ENCODE measurements at places on chromosomes 1 and 21.
A peak's percentile ranks its signal among the peaks of the same experiment; 100 is the strongest.

DNA sequence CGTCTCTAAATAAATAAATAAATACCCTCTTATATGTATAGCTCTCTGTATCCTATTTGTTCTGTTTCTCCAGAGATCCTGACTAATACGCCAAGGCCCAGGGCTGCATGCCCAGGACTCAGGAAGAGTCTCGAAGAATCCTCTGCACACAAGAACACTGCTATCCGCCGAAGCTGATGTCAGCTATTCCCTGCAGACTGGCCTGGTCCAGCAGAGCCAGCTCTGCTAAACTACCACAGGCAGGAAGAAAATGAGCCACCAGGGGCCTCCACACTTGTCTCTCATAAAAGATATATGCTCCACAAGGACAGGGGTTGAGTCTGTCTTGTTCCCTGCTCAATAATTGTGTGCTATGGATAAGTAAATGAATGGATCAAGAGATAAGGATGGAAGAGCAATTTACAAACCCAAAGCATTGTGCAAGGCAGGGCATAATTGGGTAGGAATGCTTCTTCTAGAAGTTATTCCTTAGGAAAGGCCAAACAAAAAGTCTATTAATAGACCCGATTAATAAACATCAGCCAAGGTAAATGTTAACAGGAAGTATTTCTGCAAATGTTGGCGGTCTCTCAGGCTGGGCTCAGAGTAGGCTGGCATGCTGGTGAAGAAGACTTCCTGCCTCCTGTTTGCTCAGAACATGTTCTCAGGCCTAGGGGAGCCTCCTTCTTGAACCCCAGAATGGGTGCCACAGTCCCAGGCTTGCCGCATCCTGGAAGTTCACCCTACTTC lies 26.3 kb upstream of the MAN1C1 start:
- no peak for DNase-seq

DNA sequence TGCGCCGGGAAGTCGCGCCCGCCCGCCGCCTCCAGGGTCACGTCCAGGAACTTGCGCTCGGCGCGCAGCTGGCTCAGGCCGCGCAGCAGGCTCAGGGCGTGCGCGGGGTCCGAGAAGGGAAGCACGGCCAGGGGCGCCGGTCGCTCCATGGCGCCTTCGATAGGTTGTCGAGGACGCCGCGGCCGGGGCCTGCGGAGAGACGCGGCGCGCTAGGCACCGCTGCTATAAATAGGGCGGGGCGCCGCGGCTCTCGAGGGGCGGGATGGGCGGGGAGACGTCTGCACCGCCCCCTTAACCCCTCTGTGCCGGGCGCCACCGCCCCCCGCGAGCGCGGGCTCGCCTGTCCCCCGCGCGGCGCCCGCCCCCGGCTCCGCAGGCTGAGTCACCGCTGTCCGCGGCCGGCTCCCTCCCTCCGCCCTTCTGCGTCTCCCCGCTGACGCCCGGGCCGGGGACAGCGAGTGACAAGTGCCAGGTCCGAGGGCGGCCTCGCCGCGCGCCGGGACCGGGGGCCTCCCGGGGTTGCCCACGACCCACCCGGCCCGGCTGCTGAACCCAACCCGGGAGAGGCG lies at the start of gene KLHL21:
Gene KLHL21 (minus strand): TSS at position 201 of the 569 bp plus-strand sequence. CDS start 52 bp downstream, at position 149.
- DNase-seq, result peak; percentile 91

DNA sequence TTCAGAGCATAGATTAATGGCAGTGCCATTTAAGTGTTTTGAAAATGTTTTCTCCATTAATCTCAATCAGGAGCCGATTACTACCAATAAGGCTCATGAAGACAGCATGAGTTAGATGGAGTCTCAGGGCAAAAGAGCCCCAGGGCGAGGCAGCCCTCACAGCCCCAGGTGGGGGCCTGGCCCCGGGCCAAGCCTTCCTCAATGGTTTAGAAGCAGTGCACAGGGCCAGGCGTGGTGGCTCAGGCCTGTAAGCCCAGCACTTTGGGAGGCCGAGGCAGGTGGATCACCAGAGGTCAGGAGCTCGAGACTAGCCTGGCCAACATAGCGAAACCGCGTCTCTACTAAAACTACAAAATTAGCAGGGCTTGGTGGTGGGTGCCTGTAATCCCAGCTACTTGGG lies 348.1 kb upstream of the VAMP3 start:
- DNase-seq, result no peak

- no peak for DNase-seq
Measured at GRCh38 chr1:16430606-16431005, 6.6 kb downstream of the SPATA21 start.

- DNase-seq, result no peak
Measured at GRCh38 chr21:19510653-19511052, 1107.1 kb upstream of the TMPRSS15 start.

DNA sequence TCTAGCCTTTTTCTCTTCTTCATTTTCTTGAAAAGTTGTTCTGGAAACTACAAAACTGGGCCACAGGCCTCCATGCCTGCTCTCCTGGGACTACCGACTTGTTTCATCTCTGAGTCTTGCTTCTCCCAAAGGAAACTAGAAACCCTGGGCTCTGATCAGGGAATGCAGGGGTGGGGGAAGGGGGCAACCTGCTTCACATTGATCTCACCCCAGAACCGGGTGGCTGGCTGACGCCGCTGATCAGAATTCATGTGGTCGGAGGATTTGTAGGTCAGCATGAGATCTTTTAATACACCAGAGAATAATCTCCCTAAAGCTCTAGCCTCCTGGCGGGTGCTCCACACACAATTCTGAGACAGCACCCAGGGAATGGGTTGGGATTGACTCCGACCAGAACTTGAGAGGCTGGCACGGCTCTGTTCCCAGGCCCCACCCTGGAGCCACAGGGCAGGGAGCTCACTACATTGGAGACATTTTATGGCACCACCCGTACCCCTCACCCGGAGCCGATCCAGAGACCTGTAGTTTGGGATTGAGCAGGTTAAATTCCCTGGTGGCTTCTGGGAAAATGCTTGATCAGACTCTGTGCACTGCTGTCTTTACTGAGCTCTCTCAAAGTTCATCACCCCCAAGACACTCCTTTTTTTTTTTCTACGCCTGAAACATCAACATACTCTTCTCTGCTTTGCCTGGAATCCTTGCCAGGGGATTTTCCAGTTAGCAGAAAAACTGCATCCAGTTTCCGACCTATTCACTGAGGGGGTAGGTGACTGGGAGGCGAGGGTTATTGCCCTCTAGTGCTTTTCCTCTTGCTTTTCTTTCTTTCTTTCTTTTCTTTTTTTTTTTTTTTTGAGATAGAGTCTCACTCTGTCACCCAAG lies 12.2 kb upstream of the ARHGEF10L start:
- no peak for DNase-seq

- DNase-seq, result no peak
Measured at GRCh38 chr1:117335376-117336086, 31.7 kb upstream of the MAN1A2 start.

- no peak for DNase-seq
Measured at GRCh38 chr21:45836268-45836655, 145.3 kb upstream of the COL6A1 start.

- DNase-seq, result no peak
Measured at GRCh38 chr1:237921306-237921705, 30.6 kb upstream of the ZP4 start.

- no peak for DNase-seq
Measured at GRCh38 chr1:46705408-46705807, 13.5 kb downstream of the EFCAB14 start.

GRCh38 chr1:228490120-228491078 lies 3.2 kb downstream of the RNF187 start:
- DNase-seq, result no peak

- no peak for DNase-seq
Measured at GRCh38 chr21:38351961-38352521, 95.2 kb downstream of the KCNJ15 start.

- peak; percentile 21 for DNase-seq
Measured at GRCh38 chr1:11650331-11650991, 3.8 kb downstream of the FBXO2 start.

- no peak for DNase-seq
Measured at GRCh38 chr1:26287033-26287711, 7.3 kb downstream of the SH3BGRL3 start.

- DNase-seq, result no peak
Measured at GRCh38 chr1:198830412-198830811, 191.6 kb downstream of the PTPRC start.

DNA sequence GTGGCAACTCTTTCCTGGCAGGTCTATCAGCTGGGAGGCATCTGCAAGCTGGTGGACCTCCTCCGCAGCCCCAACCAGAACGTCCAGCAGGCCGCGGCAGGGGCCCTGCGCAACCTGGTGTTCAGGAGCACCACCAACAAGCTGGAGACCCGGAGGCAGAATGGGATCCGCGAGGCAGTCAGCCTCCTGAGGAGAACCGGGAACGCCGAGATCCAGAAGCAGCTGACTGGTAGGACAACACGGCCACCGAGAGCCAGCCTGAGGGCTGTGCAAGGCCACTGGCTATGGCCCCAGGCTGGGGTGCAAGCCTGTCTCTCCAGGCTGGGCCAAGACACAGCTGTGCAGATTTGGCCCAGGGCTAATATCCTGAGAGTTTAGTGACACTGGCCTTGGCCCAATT lies 34.2 kb downstream of the PKP1 start:
- DNase-seq, result no peak

DNA sequence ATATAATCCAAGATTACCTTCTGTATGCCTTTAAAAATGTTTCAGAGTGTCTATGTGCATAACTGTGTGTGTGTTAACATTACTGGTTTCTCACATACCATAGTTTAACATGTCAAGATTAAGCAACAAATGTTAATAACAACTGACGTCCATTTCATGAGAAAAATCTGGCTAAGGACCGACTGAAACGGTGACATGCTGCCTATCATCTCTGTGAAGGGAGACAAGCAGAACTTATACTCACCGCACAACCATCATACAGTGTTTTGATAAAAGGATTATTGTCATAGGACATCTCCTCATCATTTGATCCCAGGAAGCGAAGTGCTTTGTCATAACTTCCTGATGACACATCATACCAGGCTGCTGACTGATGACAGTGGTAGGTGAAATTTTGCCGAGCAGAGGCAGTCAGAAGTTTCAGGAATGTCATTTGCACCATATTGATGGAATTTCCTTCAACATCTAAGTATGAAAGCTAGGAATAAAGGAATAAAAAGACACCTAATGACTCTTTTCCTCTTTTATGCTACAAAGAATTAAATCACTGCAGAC lies 228.8 kb downstream of the COL11A1 start:
- DNase-seq, result no peak

GRCh38 chr21:15370462-15370975 lies 305.7 kb upstream of the NRIP1 start:
- DNase-seq, result no peak

GRCh38 chr1:231792634-231793033 lies 166.0 kb downstream of the DISC1 start:
- DNase-seq, result no peak

DNA sequence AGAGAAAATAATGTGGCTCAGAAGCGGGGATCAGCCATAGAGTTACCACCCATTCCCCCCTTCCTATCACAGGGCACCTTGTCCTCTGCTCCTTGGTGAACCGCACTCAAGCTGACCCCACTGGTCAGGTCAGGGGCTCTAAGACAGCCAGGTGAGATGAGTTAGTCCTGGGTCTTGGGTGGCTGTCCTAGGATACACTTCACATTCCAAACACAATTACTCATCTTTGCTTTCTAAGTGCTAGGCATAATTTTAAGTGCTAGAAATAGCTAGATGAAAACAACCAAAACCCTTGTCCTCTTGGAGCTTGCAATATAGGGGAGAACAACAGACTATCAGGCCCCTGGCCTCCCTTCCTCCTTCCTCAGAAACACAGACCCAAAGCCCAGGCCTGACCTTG lies 7.8 kb upstream of the MUTYH start:
- no peak for DNase-seq

- DNase-seq, result no peak
Measured at GRCh38 chr21:38156200-38156599, 100.6 kb upstream of the KCNJ15 start.

DNA sequence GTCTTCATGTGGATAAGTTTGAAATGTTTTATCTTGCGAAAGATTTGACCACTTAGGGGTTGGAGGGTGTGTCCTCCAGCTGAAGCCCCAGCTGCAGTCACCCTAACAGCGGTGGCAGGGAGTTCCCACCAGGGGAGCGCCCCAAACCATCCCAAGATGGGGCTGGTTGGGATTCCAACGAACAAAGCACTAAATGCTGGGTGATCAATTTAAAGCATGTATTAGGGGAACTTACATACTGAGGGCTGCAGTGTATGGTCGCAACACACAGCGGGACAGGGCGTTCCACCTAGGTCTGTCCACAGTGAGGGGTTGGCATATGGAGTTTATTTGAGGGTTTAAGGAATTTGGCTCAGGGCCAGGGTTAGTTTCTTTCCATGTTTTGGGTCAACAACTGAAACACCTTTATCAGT lies 26.3 kb downstream of the SLC37A1 start:
- DNase-seq, result no peak

DNA sequence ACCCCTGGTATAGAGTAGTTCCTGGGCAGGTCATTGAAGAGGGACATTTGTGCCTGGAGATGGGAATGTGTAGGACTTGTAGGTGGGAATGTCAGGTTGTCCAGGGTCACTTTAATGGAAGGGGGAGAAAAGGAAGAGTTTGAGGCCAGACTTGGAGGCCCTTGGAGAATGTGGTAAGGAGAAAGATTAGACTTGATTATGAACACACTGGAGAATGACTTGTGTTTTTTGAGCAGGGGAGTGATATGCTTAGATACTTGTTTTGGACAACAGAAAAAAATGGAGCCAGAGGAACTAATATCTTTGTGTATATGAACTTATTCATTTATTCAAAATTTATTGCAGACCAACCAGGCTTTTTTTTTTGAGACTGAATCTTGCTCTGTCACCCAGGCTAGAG lies 17.9 kb downstream of the ELAPOR1 start:
- DNase-seq, result no peak
